K562 (cell line): ENCODE measurements at places on chromosomes 1 and 21. TPM values are rescaled to one million over a fixed set of nuclear protein-coding genes. Genes with fewer than 3 reads are reported as not detected.
A peak's percentile ranks its signal among the peaks of the same experiment; 100 is the strongest.

WNT2B gene
- 0.05 TPM in 1 of 2 replicates, not detected in the other for polyA plus RNA-seq

HLX gene
- 1.7 and 2.4 TPM in 2 replicates for polyA plus RNA-seq

SCCPDH gene
- polyA plus RNA-seq = 48.2 and 51.9 TPM in 2 replicates

UTS2 gene
- polyA plus RNA-seq = 0.07 TPM in 1 of 2 replicates, not detected in the other

ASPM gene
- polyA plus RNA-seq = 29.5 and 34.6 TPM in 2 replicates

GRCh38 chr1:2256435-2257244 is 28.5 kb downstream of the SKI start:
- no peak for DNase-seq

- DNase-seq = no peak
These were observed 69.4 kb upstream of the VAV3 start for GRCh38 chr1:108034396-108034795.

GRCh38 chr1:184956999-184957700 is 17.2 kb downstream of the NIBAN1 start:
- DNase-seq = no peak

DNA sequence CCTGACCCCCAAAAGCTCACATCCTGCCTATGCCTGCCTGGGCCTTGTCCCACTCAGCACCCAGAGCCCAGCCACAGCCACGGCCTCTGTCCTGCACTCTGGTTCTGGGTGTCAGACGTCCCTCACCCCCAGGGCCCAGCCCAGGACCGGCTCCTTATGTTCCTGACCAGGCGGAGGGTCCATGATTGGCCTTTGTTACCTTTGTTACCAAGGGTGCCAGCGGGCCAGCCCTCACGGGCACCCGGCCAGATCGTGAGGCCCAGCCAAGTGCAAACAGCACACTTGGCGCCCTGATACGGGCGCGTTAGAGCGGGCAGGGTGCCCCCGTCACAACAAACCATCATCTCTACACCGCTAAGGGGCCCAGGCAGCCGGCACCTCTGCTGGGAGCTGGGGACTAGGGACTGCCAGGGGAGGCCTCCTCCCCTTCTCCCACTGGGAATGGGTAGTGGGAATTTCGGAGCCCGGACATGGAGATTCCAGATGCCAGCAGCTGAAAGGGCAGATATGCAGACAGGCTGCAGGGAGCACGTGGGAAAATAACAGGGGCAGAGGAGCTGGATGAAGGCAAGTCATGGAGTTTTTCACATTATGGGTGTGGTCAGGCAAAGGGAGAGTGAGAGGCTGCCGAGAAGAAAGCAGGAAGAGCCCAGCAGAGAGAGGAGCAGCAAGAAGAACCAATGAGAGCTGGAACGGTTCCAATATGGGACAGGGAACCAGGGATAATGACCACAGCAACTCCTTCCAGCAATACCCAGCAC is 22.1 kb downstream of the HSPG2 start:
- DNase-seq = peak; percentile 68

- DNase-seq = peak; percentile 35
These were observed at the start of gene CTSS for GRCh38 chr1:150765296-150765976. Gene CTSS (minus strand): TSS chr1:150765778. CDS start chr1:150764763, 1,015 bp downstream.

- DNase-seq = peak; percentile 57
These were observed 1.0 kb upstream of the IER5 start for GRCh38 chr1:181087400-181087901.

DNA sequence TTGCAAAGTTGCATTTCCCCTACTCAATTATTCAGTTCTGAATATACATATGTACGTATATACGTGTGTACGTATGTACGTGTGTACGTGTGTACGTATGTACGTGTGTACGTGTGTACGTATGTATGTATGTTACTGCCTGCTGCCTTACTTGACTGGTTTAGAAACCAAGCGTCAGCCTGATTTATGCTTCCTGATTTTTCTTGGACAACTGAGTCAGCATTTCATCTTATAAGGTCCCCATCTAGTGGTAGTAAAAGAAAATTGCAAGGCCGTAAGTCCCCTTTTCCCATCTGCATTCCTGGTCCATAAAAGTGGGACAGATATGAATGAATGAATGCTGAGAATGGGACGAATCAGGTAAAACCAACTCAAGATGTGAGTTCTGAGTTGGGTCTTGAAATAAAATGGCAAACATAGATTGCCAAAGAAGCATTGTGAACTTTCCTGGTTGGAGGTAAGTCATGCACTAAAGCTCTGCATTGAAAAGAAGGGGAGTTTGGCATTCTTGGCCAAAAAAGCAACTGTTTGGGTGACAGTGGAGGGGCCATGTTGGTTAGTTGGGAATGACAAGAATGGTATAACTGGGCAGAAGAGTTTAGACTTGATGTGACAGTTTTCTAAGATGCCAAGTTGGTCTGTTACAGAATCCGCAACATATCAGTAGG is 76.4 kb upstream of the DNAH14 start:
- peak; percentile 48 for DNase-seq

GRCh38 chr1:179440971-179441370 is 75.2 kb downstream of the AXDND1 start:
- DNase-seq = no peak
